ENCODE measurements at places on chromosomes 1 and 21.

GRCh38 chr1:82197606-82198005 lies 396.9 kb downstream of the ADGRL2 start:
- no peak for DNase-seq

- DNase-seq = no peak
These were observed 3.5 kb downstream of the PEX10 start for GRCh38 chr1:2408859-2409276.

GRCh38 chr1:17922833-17923232 lies 167.7 kb downstream of the ACTL8 start:
- DNase-seq = peak; percentile 53

GRCh38 chr1:38818175-38818976 lies 41.2 kb downstream of the RRAGC start:
- DNase-seq = peak; percentile 53

- no peak for DNase-seq
These were observed 30.1 kb downstream of the TNFRSF1B start for GRCh38 chr1:12196641-12197482.

DNA sequence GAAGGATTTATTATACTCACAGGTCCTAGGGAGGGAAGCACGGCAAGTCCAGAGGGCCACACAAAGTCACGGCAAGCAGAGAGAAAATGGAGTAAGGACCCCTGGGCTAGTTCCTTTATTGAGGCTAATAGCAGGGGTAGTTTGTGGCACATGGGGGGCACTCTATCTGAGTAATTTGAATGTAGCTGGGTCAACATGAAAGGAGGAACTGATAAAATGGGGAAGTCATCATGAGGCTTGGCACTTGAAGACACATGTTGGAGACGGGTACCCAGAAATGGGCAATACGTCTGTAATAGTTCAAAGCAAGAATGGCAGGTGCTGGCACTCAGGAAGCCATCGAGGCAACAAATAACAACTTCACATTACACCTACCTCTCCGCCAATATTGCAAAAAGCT lies 1136.4 kb downstream of the MRPL39 start:
- DNase-seq = no peak

DNA sequence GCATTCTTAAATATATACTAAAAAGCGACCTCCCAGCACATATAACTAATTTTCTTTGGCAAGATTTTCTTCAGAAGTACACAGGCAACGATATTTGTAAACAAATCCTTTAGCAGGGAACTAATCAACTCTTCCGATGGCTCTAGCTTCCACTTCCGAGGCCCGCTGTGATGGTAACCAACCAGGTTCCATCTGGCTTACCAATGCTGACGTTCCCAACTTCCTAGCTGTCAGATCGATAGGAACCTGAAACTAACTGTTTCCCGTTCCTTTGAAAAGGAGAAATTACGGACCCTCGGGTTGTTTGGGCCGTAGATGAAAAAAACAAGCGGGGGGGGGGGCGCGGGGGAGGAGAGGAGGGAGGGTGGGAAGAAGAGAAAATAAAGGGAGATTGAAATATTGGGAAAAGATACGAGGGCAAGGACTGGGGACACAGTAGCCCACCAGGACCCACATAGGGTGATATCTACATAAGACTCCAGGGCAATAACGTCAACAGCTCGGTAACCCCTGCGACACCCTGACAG lies 513 bp downstream of the GTF2B start:
- DNase-seq = no peak

- no peak for DNase-seq
These were observed at the start of gene KRTAP22-1 for GRCh38 chr21:30600787-30601186. TSS of gene KRTAP22-1 (plus strand) at chr21:30601087.

DNA sequence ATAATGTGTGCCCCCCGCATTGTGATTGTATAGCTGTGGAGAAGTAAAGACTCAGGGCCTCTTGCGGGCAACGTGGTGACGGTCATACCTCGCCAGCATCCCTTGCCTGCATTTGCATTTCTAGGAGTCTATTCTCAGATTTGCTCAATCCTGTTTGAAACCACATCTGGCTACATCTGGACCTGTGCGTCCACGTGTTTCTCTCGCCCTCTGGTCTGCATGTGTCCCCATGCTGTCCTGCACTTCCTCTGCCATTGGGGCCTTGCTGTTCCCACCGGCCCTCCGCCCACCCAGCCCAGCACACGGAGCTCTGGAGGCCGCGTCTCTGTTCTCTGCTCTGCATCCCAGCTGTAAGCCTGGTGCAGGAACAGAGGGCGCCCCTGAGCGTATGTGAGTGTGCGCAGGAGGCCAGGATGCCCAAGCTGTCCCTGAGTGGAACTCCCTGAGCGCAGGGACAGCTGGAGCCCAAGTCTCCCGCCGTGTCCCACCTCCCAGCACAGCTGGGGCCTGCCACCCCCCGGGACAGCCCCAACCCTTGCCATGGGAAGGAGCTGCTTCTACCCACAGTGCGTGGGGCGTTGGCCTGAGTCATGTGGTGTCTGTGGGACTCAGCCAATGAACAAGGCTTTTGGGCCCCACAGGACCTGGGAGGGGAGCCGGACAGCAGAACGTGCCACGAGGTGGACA lies 1.6 kb downstream of the KRTAP10-2 start:
- no peak for DNase-seq

DNA sequence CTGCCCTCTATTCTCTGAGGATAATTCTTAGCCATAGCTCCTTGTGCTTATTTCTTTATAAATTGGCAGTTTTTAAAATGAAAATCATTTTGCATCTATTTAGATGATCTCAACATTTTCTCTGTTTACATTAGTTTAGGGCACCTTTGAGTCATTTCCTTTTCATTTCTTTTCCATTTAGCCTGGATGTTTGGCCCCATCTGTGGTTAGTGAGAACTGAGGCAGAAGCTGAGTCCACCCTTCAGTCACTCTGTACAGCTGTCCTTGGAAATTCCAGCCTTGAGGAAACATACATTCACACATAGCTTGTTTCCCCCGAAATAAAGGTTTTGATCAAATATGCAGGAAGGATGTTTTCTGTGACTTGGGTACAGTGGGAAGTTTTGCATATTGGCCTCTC lies 123.7 kb downstream of the NTNG1 start:
- DNase-seq = no peak

DNA sequence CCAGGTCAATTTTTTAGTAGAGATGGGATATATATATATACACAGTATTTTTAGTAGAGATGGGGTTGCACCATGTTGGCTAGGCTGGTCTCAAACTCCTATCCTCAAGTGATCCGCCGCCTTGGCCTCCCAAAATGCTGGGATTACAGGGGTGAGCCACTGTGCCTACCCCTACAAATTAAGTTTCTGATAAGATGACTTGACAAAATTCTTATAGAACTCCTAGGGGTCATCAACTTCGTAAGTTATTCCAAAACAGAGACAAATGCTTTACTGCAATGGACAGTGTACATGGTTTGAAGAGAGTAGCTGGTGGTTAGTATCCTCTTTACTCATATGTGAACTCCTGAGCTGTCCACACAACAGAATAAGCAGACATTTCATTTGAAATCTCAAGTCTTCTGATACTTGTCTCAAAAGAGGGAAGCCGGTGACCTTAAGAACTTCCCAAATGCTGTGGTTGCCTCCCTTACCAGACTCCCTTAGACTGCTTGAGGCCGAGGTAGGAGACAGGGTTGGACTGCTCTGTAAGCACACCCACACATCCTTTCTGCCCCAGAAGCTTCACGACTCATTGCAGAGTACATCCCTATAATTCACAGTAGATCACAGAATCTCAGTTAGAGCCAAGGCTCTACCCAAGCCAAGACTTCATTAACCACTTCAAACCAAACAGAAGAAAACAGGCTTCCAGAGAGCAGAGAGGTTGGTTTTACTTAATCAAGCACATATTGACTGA lies 244.1 kb upstream of the IRF2BP2 start:
- DNase-seq = no peak

DNA sequence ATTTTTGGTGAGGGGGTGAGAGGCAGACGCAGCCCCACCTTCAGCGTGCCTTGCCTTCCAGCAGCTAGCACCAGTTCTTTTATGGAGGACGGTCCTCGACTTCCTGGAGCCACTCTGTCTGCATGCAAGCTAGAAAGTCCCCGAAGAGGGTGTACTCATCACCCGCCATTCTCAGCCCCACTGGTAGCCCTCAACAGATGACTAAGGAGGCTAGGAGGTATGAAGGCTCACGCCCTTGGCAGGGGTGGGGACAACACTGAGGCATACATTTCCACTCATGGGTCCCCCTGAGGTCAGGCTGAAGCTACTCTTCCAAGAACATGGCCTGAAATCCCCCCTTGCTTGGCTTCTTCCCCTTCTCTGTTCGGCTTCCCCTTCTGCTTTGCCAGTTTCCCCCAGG lies 8.9 kb upstream of the PTPRF start:
- no peak for DNase-seq

- no peak for DNase-seq
These were observed 63.9 kb downstream of the OBSCN start for GRCh38 chr1:228271701-228272251.

- no peak for DNase-seq
These were observed 19.2 kb downstream of the NFASC start for GRCh38 chr1:204889681-204890383.

DNA sequence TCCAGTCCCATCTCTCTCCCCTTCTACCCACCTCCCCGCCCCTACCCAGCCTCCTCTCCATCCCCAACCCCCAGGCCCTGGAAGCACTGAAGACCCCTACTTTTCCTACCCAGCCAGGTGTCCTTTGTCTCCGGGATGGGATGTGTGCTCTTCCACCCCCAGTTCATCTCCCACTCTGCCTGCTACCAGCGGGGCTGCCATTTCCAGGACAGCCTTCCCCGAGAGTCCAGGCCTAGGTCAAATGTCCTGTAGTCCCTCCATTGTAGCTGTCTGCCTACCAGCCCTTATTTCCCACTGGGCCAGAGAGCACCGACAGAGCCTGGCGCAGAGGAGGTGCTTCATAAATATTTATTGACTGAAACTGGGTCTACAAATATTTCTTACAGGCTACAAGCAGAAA lies 72.0 kb upstream of the TLR5 start:
- no peak for DNase-seq

GRCh38 chr21:25809013-25809412 lies 74.2 kb downstream of the GABPA start:
- DNase-seq = no peak

- DNase-seq = no peak
These were observed 14.0 kb downstream of the ZNF496 start for GRCh38 chr1:247317702-247318101.

GRCh38 chr1:163240705-163241104 lies 38.0 kb upstream of the RGS5 start:
- no peak for DNase-seq

GRCh38 chr1:33021567-33022431 lies 14.9 kb downstream of the AK2 start:
- no peak for DNase-seq

DNA sequence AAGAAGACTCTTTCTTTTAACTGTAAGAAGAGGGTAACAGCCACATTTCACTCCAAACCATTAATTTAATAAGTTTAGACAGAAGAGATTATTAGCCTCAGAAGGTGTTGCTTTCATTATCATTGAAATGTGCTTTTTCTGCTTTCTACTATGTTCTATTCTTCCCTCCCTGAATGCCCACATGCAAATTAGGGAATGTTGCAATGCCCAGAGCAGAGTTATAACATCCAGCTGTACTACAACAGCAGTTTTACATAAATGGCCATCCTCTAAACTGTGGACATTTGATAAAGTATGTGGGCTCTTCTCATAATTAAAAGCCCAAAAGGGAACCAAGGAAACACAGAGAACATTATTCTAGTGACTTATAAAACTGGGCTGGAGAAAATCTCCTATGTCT lies 82.2 kb upstream of the SOD1 start:
- no peak for DNase-seq

DNA sequence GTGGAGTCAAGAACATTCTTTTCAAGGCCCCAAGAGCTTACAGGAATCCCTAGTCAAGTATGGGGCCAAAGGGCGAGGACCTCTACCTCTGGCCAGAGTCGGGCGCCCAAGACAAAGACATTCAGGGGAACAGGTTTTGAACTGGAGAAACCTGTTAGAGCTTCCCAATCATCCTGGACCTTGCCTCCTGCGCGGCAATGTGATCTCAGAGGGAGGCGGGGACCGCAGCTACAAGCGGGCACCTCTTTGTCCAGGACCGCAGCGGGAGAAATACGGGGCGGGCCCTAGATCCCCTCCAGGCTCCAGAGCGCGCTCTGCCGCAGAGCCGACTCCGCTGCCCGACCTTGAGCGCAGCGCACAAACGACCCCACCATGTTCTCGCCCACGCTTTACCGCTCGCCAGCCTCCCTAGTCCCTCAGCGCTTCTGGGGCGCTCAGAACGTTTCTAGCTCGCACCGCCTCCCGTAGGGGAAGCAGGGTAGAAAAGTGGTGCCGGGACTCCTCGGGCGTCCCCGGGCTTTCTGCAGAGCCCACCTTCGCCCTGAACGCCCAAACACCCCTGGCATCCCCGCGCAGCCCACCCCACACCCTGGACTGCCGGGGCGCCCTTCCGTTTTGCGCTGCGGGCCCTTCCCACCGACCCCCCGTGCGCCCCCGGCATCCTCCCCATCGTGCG lies 28.1 kb downstream of the RABIF start:
- DNase-seq = peak; percentile 74

GRCh38 chr1:169925505-169926482 lies 32.1 kb upstream of the SCYL3 start:
- no peak for DNase-seq

- DNase-seq = no peak
These were observed 61.7 kb downstream of the GALNT2 start for GRCh38 chr1:230128569-230129285.

- DNase-seq = no peak
These were observed 13.6 kb downstream of the MTR start for GRCh38 chr1:236808564-236809130.

- no peak for DNase-seq
These were observed 95.7 kb upstream of the SIM2 start for GRCh38 chr21:36603221-36603620.

- no peak for DNase-seq
These were observed 11.9 kb downstream of the TSPAN2 start for GRCh38 chr1:115077286-115077983.
